ENCODE measurements at places on chromosomes 5 and 9.

DNA sequence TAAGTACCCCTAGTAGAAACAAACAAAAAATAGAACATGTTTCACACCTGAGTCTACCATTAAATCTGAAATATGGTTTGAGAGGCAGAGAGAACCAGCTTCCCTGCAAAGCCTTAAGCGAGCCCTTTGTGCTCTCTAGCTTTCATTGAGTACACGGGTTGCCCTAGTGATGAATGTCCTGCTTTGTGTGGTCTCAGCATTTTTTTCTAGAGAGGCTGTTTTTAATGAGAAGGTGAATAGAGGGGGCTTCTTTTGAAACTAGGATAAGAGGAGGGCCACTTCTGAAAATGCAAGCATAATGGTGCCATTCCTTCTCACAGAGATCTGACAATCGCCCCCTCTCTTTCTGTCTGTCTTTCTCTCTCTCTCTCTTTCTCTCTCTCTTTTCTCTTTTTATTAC, 131.3 kb downstream of the MACIR start:
- DNase-seq, result no peak

DNA sequence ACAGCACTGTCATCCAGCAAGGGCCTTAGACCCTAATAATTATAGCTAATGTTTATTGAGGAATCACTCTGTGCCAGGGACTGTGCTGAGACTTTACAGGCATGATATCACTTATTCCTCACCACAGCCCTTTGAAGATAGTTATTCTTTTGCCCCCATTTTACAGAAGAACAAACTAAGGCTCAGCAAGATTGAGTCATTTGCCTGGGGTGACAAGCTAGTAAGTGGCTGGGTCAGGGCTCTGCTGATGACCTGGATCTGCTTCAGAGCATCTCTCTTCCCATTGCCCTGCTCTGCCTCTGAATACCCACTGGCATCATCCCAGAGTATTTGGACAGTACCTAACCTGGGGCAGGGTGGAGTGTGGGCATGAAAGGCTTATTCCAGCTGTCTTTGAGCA, 11.8 kb downstream of the JADE2 start:
- no peak for DNase-seq

- no peak for DNase-seq
Observed at GRCh38 chr9:123445116-123445515, 89.1 kb downstream of the CRB2 start.

GRCh38 chr9:124477648-124478285, 27.5 kb downstream of the ADGRD2 start:
- no peak for DNase-seq

DNA sequence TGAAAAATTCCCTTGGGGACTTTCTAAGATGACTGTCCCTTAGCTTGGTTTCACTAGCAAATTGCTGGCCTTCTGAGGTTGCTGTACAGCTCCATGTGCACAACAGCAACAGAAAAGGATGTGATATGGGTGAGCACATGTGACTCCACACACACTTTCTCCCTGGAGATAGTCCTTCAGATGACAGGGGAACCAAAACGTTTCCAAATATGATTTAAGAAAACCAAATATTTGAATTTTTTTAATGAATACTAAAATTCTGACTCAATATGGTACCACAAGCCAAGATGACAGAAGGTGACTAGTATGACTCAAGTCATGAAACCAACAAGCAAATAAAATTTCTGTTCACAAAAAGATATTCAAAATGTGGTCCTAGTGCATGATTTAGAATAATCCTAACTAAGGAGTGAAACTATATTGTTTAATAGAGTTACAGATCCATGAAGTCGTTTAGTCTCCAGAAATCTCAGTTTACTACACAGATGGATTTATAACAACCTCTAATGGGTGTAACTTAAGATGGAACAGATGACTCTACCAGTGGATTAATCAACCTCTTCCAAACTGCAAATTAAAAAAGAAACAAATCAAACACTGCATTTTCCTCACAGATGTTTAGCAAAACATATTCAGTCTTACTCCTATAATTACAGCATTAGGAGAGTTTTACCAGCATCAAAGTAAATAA, 144.8 kb upstream of the PIK3R1 start:
- DNase-seq, result no peak

GRCh38 chr9:127905004-127905728, 5.8 kb upstream of the ST6GALNAC6 start:
- no peak for DNase-seq

- DNase-seq, result no peak
Observed at GRCh38 chr5:58871648-58872242, 288.9 kb downstream of the RAB3C start.

DNA sequence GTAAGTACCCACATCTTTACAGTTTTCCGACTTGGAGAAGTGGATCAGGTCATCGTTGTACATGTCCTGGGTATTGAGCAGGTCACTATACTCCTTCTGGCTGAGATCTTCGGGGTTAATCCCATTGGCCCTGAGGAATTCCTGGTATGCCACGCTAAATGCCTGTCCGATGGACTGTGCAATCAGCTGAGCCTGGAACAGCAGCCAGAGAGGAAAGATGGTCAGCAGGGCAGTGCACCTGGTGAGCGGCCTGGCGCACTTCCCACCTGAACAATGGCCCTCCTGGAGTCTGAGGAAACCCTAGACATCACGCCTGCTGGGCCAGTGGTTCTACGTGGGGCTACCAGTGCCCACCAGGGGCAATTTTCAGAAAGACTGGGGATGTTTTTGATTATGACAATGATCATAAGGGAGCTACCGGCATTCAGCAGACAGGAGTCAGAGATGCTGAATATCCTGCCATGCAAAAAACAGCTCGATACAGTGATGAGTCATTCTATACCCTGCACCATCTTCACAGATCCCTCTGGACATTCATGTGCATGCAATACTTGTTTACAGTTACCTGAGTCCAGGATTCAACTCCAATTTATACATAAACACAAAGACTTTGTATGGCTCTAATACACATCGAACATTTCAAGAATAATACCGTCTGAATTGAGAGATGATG, 127.2 kb downstream of the ENTREP1 start:
- DNase-seq, result no peak

DNA sequence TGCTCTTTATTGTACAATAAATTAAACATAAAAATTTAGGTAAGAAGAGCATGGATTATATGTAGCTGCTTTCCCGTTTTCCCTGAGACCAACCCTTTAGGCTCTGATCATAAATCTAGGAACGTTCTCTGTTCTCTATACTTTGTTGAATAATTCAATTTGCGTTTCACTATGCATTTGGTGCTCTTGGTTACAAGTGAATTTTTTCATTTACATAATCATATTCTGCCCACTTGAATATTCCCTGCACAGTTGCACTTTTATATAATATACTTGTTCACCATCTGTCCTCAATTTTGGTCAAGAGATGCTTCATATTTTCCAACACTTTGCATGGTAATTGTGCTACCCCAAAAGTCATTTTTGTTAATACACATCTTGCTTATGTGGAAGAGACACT, 741.8 kb downstream of the CDH12 start:
- DNase-seq, result no peak

DNA sequence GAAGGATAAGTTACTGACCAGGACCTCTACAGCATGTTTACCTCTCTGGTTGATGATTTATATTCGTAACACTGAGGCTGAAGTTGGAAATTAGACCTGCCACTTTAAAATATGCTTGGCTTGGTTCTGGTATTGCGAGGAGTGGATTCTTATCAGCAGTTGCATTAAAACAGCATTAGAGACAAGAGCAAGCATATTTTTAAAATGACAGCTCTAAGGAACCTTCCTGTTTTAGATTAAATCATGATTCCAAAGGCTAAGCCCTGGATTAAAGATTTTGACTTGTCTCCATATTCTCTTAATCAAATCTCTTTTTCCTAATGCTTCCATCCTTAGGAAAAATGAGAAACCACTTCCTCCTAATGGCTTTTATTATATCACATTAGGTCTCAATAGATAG, 277.8 kb downstream of the KCTD16 start:
- DNase-seq, result no peak

DNA sequence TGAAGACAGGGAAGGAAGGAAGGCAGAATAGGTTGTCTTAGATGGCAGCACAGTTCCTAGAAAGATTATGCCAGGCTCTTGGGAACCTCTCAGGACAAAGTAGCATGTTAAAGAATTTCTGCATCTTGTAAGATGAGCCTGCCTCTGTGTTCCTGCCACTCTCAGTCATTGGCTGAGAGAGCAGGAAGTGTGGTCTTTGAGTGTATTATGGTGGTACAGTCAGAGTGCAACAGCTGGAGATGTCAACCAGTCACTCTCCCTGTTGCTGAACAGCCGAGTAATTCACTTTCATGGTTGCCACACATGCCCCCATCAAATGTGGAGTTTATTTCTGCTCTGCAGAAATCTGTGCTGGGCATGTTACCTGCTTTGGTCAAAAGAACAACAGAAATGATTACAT, 659.6 kb upstream of the RIOK2 start:
- DNase-seq, result no peak

DNA sequence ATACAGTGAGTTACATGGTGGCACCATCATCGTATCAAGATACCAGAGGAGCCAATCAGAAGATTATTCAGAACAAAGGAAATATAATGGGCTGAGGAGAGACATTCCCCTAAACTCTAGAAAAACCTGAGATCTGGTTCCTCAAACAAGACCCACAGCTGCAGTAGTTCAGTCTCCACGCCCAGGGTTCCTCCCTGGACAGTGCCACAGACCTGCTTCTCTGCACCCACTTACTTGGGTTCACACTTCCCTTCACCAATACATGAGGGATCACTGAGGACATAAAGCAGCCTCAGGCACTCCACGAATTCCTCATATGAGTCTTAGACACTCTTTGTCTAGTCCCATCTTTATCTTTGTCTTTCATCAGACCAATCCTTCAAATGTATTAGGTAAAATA, 101.7 kb downstream of the APTX start:
- no peak for DNase-seq

DNA sequence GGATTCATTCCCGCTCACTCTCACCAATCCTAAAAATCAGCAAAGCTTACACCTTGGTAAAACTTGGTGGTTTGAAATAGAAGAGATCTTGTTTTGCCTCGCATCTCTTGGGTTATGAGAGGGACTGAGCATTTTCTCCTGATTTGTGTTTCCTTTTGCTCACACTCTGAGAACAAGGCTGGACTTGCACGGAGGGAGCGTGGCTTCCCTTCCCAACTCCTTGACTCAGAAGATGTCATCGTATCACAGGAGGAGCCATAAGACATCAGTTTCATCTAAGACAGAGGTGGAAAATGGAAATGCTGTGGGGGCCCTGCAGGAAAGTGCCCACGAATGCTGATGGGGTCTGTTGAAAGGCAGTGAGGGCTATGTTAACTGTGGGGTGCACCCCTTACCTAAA, 37.4 kb downstream of the CTSL start:
- DNase-seq, result no peak

- no peak for DNase-seq
Observed at GRCh38 chr5:121399879-121400278, 451.8 kb upstream of the FTMT start.

GRCh38 chr5:30113542-30113941, 1079.9 kb upstream of the CDH6 start:
- no peak for DNase-seq

DNA sequence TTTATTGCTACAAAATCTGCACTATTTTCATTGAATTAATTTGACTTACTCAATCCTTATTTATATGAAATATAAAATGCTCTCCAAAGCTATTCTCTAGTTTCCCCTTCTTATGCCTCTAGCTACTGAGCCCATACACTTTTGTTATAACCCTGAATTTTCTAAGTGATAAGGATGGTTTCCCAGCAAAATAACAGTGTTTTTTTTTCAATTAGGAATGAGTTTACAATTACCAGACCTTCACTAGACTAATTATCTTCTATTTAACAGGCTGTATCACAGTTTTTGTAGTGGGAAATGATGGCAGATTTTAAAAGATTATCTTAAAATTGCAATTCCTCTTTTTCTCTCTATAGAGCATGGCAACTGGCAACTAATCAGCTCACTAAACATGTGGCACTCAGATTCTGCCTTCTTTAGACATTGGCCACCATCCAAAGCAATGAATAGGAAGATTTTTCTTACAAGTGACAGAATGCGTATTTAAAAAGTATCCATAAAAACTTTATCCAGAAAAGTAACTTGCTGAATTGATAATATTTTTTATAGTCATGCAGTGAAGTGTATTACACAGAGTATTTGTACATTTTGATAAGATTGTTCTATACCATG, 585.7 kb upstream of the ZNF608 start:
- DNase-seq, result no peak

GRCh38 chr5:67360047-67360446, 163.4 kb upstream of the CD180 start:
- no peak for DNase-seq

- no peak for DNase-seq
Observed at GRCh38 chr9:71755230-71755629, 13.1 kb downstream of the CEMIP2 start.

DNA sequence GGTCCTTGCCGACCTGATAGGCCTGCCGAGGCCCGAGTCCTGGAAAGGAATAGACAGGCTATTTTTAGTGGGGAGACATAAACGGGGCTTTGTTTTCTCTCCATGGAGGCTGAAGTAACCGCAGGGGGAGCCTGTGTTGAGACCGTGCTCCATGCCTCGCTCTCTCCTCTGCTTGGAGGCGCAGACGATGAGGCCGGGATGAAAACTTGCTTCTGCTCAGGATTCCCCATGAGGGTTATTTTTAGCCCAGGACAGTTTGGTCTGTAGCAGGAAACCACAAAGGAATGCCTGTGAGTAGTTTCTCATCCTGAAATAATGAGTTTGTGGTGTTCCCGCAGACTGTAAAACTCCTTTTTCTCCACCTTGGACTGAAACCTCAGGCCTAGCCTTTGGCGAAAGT, 81.9 kb upstream of the RARS1 start:
- DNase-seq, result no peak

GRCh38 chr5:155575861-155576260, 562.3 kb downstream of the KIF4B start:
- no peak for DNase-seq

- DNase-seq, result no peak
Observed at GRCh38 chr9:15361737-15362136, 54.7 kb upstream of the TTC39B start.

DNA sequence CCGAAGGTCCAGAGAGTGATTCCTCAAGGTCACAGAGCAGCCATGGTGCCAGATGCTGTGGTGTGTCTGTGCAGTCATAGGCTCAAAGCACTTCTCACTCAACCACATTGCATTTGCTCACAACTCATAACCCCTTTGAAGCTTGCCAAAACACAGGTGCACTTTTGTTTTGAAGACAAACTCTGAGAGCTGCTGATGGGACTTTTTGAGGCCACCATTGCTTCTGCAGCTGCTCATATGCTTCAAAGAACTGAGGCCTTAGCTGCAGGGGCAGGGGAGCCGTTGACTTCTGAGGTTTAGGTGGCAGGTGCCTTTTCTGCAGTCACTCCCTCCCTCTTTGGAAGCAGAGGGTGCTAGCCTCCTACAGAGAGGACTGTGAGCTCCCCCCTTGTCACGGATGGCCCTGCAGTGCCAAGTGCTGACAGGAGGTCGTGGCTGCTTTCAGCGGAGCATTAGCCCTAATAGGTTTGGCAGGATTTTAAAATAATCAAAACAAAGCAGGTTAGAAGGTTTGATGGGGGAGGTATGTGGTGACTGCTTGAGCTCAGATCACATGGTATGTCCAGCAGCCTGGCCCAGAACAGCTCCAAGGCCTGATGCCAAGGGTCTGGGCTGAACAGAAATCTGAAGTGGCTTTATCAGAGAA, 232.1 kb downstream of the MAN2A1 start:
- DNase-seq, result no peak

GRCh38 chr5:73176250-73176649, 3.3 kb downstream of the TMEM174 start:
- DNase-seq, result no peak

GRCh38 chr5:151068433-151069197, 12.2 kb downstream of the TNIP1 start:
- no peak for DNase-seq

GRCh38 chr9:18384066-18384465, 89.9 kb upstream of the ADAMTSL1 start:
- no peak for DNase-seq

All from activated naive CD8-positive, alpha-beta T cell treated with anti-CD3 and anti-CD28 coated beads, Interleukin-2, amount 50 U/mL, for 16 hours (primary cell).